Stimulated activated CD8-positive, alpha-beta memory T cell treated with anti-CD3 and anti-CD28 coated beads, Interleukin-4, amount 100 ng/mL, for 1 hour (primary cell): ENCODE measurements at places on chromosomes 11 and 22.

DNA sequence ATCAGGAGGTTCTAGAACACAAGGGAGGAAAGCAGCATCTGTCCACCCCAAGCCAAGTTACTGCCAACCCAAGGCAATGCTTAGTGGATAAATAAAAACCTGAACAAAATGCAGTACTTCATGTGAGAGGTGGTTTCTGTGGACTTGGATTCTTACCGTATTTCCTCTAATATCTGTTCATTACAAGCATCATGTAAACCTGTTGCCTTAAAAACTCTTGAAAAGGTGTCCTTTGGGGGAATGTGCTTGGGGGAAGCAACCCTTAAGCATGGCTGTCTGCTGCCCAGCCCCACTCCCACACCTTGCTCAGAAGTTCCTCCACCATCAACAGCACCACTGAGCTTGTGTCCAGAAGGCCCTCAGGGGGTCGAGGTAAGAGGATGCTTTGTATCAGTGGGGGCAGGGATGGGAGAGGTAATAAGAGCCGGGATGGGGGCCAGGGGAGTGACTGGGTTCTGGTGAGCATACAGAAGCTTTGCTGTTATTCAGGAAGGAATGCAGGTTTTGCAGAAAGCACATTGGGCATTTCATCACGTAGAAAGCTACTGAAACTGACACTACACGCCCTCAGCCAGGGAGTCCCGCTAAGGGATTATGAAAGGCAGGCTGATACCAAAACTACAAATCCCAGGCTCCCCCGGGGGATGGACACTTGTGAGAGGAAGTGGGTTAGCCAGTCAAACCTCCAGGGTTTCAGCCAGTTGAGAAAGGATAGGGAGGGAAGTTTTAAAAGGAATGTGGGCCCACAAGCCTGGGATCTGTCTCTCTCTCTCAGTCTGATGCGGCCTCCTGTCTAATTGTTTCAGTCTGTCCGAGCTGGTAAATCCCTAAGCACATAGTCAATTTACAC lies 52.0 kb downstream of the KCNJ1 start:
- DNase-seq: no peak

DNA sequence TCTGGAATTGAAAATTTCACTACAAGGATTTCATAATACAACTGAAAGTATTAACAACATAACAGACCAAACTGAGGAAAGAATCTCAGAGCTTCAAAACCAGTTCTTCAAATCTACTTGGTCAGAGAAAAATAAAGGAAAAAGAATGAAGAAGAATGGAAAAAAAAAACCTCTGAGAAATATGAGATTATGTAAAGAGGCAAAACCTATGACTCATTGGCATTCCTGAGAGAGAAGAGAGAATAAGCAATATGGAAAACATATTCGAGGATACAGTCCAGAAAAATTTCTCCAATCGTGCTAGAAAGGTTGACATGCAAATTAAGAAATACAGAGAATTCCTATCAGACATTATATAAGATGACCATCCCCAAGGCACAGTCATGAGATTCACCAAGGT lies 23.4 kb upstream of the GPR83 start:
- DNase-seq: no peak

DNA sequence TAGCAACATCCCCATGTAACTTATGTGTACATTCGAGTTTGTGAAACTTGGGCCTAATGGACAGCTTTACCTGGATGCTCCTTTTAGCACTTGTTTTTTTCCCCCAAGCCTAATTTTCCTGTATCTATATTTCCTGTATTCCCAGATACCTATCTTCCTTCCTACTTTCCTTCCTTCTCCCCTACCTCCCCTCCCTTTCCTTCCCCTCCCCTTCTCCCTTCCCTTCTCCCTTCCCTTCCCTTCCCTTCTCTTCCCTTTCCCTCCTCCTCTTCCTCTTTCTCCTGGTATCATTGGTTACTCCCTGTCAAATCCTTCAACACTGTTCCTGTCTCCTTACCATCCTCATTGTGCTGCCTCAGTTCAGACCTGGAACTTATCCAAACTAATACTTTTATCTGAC lies 111.8 kb downstream of the HIPK3 start:
- no peak for DNase-seq

GRCh38 chr11:120819437-120820365 lies 204.2 kb upstream of the TBCEL start:
- DNase-seq: no peak

- DNase-seq: no peak
Observed at GRCh38 chr11:85167038-85167437, 460.1 kb downstream of the DLG2 start.

DNA sequence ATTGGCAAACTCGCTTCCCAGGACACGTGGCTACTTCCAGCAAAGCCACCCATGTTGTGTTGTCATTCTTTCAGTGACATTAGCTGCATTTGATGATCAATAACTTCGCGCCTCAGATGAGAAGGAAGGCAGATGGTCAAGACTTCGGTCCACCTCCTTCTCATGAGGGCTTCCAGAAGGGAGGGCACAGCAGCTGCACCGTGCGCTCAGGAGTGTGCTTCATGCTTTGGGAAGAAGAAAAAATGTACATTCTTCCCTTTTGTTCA lies 25.3 kb downstream of the IGLL5 start:
- DNase-seq: no peak

- DNase-seq: no peak
Observed at GRCh38 chr11:73389916-73390315, 13.7 kb downstream of the RELT start.

- DNase-seq: no peak
Observed at GRCh38 chr22:40922484-40923303, 28.5 kb upstream of the RBX1 start.
